Stimulated activated CD4-positive, alpha-beta T cell treated with anti-CD3 and anti-CD28 coated beads, Interleukin-1b, Interleukin-23, amount 100 ng/mL, for 1 hour (primary cell): ENCODE measurements at places on chromosomes 12 and 14.

DNA sequence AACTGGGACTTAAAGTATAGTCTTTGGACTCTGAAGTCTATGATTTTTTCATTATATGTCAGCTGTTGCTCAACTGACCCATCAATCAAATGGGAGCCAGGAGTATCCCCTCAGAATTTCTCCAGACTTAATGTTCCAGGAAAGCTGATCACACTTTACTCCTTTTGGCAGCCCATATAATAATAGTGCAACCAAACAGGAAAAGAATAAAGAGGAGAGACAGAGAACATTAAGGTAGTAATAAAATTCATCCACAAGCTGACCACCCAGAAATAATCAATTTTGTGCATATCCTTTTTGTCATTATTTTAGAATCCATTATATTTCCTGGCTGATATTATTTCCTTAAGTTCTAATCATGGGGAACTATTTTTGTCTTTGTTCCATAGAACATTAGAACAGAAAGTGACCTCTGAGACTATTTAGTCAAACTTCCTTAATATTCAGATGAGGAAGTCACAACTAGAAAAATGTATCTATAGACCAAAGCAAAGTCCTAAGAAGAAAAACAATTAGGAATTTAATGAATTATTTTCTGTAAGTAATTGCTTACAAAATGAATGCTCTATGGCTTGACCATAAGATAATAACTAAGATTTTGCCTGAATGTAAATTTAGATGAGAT lies 238.1 kb upstream of the SEL1L start:
- DNase-seq, result no peak

DNA sequence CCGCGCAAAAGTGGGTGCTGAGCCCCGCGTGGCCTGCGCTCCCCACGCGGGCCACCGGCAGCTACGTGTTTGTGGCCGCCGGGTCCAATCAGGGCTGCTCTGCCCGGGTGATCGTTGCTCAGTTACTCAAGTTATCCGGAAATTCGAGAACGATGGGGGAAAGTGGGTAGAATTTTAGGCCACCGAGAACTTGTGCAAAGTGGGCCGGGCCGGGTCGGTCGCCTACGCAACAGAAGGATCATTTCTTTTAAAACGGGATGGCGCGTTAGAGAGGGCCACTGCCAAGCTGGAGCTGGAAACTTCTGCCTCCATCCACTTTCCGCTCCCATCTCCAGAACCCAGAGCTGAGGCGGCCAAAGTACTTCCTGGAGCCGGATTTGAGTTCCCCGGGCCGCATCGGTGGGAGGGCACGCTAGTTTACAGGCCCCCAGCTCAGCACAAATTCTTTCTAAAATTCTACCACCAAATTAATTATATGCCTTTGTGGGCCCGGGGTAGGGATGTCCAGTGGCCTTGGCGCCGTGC lies 3.5 kb downstream of the RFX4 start:
- DNase-seq, result no peak

DNA sequence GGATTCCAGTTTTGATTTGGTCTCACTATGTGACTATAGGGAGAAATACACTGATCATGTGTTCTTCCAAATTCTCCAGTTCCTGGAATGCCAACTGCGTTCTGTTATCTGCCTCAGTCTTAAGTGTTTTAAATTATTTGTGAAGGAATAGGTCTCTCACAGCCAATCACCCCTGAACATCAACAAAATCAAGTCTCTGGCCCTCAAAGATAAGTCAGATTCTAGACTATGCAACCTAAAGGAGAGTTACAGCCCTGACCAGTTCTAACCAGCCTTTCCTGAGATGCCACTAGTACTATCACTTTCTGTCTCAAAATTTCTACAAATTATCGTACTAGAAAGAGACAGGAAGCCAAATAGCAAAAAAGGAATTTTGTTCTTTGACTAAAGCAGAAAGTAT lies 22.3 kb downstream of the ZFC3H1 start:
- no peak for DNase-seq

DNA sequence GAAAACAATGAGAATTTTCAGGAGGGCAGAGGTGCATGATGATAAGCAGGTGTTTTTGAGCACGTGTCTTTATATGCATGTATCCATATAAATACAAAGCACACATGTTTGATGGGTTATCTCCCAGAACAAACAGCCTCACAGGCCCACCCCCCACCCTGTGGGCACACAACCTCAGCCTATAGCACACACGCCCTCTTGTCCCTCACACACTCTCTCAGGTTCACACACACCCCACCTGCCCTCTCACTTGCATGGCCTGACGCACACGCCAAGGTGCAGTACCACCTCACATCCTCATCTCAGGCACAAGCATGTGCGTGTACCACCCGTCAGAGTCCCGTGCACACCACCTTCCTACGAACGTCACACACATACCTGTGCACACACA lies 8.6 kb upstream of the KRT8 start:
- no peak for DNase-seq

DNA sequence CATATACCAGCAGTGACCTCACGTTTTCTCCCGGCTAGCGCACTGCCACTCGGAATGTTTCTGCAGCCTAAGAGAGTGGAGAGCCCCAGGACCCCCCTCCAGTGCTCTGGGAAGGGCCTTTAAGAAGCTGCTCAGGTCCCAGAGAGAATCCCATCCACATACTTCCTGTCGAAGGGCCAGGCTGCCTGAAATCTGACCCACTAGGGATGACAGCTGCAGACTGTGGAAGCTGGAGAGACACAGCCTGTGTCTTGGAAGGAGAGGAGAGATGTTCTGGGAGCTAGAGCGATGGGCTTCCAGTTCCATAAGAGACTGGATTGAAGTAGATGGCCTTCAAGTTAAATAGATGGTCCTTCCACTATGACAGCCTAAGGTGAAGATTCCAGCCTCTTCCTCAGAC lies 54.4 kb downstream of the IQSEC3 start:
- DNase-seq, result no peak

- no peak for DNase-seq
Measured at GRCh38 chr12:52667509-52667908, 12.7 kb downstream of the KRT1 start.

GRCh38 chr14:39015360-39015961 lies 87.6 kb downstream of the SEC23A start:
- DNase-seq, result no peak

- peak; percentile 74 for DNase-seq
Measured at GRCh38 chr14:23009939-23010726, at the start of gene C14orf93. Gene C14orf93, minus strand, starts transcription at chr14:23010143. Its CDS starts 11,120 bp downstream, at chr14:22999023.
